Stimulated activated CD8-positive, alpha-beta memory T cell treated with anti-CD3 and anti-CD28 coated beads, Interleukin-7, amount 100 ng/mL, for 1 hour (primary cell): ENCODE measurements at places on chromosomes 6 and 20.

- no peak for DNase-seq
Measured at GRCh38 chr20:38246357-38247165, 14.0 kb downstream of the KIAA1755 start.

DNA sequence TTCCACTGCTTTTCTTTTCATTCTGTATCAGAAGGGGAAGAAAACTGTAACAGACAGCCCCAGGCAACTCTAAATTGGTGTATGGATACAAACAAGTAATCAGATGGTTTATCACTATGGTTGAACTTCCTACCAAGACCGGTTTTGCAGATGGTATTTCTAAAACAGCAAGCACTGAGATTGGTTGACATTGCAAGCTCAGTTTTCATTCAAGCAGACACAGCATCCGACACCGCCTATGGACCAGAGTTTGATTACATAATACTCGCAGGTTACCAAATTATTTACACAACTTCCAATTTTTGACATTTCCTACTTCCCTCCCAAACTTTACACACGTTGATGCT is 209.9 kb downstream of the ALDH8A1 start:
- no peak for DNase-seq

- DNase-seq: no peak
Measured at GRCh38 chr6:105279463-105279862, 99.6 kb upstream of the POPDC3 start.

- DNase-seq: no peak
Measured at GRCh38 chr20:61249626-61250025, 2.4 kb upstream of the CDH4 start.

DNA sequence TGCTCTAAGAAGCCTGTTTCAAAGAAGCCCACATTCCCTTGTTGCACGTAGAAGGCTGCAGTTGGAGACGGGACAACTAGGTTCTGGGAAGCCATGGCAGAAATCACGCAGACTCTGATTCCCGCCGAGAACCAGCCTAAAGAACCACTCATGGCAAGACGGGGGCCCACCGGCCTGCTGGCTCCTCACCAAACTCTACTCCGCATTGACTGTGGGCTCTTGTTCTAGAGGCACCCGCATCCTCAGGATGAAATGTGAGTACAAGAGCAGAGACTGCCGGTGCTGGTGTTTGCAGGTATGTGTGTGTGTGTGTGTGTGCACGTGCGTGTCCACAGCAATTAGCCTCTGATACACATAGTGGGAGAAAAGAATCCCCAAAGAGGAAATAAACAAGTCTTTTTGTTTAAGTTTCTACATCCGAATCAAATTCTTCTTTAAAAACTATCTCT is 42.3 kb upstream of the NR2E1 start:
- no peak for DNase-seq

DNA sequence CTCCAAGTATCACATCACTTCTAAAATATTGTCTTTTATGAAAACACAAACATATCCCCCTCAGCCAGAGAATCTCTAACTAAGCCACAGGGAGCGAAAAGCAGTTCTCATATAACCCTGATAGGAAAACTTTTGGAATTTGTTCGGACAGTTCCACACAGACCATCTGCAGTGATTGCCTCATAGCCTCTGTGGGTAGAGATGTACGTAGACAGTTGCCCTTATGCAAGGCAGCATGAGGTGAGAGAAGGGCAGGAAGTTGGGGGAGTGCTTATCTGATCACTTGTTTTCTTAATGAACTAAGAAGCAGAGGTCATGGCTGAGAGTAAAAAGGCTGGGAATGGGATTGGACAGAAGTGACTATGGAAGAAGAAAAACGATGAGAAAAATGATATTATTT is 39.6 kb downstream of the SLC23A2 start:
- no peak for DNase-seq

DNA sequence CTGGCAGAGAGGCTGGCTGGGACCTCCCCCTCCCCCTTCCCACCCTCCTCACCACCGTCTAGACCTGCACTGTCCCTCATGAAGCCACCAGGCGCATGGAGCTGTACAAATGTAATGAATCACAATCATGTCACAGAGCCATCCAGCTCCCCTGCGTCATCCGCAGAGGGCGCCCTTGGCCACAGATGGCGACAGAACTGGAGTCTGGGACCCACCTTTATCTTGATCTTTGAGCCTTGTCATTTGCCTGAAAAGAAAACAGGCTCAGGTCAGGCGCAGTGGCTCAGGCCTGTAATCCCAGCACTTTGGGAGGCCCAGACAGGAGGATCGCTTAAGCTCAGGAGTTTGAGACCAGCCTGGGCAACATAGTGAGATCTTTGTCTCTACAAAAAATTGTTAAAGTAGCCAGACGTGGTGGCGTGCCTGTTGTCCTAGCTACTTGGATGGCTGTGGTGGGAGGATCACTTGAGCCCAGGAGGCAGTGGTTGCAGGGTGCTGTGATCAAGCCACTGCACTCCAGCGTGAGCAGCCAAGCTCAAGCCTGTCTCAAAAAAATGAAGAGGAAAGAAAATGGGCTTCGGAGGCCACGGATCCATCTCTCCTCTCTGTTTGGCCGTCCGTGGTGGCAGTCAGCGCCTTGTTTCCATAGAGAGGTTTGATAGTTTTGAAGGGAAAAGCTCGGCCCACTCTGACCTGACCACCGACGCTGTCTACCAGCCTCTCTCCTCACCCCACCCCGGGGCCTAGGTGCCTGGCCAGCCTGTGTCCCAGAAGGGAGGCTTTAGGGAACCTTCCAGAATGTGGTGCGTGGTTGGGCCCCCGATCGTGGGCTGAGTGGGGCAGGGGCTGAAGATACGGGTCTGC is 6.2 kb downstream of the COL9A3 start:
- DNase-seq: no peak

- DNase-seq: no peak
Measured at GRCh38 chr20:19697415-19697814, 60.6 kb upstream of the RIN2 start.

DNA sequence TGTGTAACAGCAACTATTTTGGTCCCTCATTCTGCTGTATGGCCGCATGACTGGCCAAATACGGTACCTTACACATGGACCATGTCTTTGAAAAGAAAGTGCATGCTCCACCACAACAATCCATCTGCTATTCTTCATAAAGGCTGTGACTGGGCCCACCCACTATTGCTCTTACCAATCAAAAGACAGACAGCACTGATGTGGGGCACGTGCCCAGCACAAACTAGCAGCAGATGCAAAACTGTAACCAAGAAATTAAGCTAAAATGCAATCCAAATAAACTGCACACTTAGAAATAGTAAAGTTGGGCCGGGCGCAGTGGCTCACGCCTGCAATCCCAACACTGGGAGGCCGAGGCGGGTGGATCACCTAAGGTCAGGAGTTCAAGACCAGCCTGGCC is 20.5 kb downstream of the MDN1 start:
- DNase-seq: no peak

DNA sequence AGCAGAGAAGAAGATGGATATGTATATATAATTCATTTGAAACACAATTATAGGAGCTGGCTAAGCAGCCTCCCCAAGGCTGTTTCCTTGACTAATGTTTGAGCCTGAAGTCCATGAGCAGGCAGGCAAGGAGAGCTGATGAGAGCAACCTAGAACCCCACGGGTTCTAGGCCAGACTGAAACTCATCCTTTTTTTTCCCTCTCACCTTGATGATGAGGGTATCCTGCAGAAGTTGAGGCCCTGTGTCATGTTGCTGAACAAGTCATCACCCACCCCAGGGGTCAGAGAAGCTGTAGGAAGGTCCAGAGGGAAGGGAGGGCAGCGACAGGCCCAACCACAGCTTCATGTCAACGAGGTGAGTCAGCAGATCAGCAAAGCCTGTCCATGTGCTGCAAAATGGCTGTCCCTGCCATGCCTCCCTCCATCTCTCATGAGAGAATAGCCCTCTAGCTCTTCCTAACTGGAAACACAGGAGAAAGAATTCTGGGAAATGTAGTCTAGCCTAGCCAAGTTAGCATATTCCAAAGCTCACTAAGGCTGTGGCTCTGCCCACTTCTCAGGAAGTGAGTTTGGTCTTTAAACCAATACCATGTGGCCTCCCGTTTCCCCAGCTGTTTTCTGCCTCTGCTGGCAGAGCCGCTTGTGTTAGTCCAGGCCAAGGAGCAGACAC is 91.3 kb upstream of the DTNBP1 start:
- DNase-seq: no peak

DNA sequence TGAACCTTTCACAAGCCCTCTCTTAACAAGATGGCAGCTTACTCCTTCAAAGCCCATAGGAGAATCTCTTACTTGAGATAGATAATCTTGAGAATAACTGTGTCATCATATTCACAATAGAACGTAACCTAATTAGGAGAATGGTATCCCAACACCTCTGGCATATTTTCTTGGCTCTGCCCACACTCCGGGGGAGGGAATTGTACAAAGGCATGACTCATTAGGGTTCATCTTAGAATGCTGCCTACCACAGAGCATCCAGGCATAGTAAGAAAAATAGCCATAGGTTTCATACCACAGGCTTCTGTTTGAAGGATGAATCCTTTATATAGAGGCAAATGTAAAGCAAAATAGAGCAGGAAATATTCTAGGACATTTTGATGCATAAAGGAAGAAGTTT is 1100.6 kb upstream of the CITED2 start:
- DNase-seq: no peak

DNA sequence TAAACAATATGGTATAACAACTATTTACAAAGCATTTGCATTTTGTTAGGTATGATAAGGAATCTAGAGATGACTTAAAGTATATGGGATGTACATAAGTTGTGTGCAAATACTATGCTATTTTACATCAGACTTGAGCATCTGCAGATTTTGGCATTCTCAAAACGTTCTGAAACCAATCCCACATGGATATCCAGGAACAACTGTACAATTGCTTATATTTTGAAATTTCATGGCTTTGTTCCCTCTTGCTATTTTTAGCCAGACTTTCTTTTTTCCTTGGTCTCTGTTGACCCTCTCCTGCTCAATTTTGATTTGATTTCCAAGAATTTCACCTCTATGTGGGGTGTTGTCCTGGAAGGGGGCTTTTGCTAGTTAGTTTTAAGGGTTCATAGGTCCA is 32.9 kb upstream of the UST start:
- DNase-seq: no peak

GRCh38 chr6:20686142-20686541 is 151.9 kb downstream of the CDKAL1 start:
- DNase-seq: no peak

GRCh38 chr20:25480156-25480555 is 72.7 kb downstream of the GINS1 start:
- no peak for DNase-seq

DNA sequence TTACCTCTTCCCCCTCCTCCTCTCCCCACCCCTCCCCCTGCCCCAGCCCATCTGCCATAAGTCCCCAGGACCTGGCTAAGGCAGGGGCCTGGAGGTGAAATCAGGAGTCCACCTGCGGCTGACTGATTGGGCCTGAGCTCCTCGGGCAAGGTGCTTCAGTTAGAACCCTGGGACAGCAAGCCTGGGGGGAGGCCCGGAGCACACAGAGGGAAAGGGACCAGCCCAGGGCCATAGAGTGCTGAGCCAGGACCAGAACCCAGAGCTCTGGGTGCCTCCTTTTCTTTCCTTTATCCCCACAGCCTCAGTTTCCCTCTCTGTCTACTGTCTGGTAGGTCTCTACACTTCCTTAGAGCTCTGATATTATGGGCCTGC is 35.7 kb upstream of the VEGFA start:
- no peak for DNase-seq

DNA sequence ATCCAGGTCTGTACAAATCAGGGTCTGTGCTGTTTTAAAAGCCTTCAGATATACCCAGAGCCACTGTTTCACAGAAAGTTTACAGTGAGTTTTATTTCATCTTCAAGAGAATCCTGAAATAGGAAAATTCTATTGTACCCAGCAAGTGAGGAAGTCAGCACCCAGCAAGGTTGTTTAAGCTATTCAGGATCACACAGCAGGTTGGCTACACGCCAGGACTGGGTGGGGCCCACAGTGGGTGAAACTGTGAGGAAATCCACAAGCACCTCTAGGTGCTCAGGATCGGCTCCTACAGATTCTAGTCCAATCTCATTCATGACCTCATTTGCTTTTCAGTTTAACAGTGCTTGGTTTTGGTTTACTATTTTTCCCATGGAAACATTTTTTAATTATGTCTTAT is 128.9 kb downstream of the SYNDIG1 start:
- DNase-seq: no peak

DNA sequence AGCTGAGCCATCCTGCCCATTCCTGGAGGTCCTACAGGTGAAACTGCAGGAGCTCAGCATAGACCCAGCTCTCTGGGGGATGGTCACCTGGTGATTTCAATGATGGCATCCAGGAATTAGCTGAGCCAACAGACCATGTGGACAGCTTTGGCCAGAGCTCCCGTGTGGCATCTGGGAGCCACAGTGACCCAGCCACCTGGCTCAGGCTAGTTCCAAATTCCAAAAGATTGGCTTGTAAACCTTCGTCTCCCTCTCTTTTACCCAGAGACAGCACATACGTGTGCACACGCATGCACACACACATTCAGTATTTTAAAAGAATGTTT is 44.0 kb downstream of the SIRPA start:
- no peak for DNase-seq
